T-helper 2 cell treated with Interferon-gamma antibody and Interleukin-4, amounts not matched to agents 5 μg/mL and 100 μg/mL, for 36 hours (primary cell): ENCODE measurements at places on chromosomes 1 and 21.

- DNase-seq = no peak
These were observed 862 bp upstream of the PLEKHO1 start for GRCh38 chr1:150148837-150149270.

GRCh38 chr1:98939471-98939870 is 65.2 kb downstream of the PLPPR5 start:
- DNase-seq = no peak

- DNase-seq = no peak
These were observed 91.1 kb downstream of the DMRTB1 start for GRCh38 chr1:53550201-53550741.

GRCh38 chr21:24411429-24411828 is 1195.9 kb downstream of the MRPL39 start:
- no peak for DNase-seq

DNA sequence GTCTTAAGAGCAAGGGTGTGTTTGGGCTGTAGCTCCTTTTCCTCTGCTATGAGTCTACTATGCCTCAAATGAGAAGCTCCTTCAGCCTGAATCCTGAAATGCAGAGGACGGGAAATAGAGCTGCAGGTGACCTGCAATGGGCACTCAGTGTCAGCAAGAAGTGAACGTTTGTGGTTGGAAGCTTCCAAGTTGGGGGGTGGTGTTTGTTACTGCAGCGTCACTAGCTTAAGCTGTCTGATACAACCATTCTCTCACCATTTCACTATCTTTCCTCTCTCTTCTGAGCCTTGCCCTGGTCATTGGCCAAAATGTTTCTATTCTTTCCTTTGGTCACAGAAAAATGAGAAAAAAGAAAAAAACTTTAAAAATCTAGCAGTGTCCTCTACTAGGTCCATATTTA is 19.4 kb downstream of the TRIM67 start:
- no peak for DNase-seq

GRCh38 chr1:202159534-202160371 is 649 bp downstream of the PTPN7 start:
- peak; percentile 72 for DNase-seq

GRCh38 chr1:244231193-244231571 is 180.1 kb downstream of the ZBTB18 start:
- DNase-seq = no peak
